ENCODE measurements at places on chromosomes 16 and 17. TPM values are rescaled to one million over a fixed set of nuclear protein-coding genes. Genes with fewer than 3 reads are reported as not detected.

GRCh38 chr17:65559804-65560627 is 1.4 kb downstream of the AXIN2 start:
- DNase-seq: no peak

SHBG gene
- 4.5 TPM for polyA plus RNA-seq

DNA sequence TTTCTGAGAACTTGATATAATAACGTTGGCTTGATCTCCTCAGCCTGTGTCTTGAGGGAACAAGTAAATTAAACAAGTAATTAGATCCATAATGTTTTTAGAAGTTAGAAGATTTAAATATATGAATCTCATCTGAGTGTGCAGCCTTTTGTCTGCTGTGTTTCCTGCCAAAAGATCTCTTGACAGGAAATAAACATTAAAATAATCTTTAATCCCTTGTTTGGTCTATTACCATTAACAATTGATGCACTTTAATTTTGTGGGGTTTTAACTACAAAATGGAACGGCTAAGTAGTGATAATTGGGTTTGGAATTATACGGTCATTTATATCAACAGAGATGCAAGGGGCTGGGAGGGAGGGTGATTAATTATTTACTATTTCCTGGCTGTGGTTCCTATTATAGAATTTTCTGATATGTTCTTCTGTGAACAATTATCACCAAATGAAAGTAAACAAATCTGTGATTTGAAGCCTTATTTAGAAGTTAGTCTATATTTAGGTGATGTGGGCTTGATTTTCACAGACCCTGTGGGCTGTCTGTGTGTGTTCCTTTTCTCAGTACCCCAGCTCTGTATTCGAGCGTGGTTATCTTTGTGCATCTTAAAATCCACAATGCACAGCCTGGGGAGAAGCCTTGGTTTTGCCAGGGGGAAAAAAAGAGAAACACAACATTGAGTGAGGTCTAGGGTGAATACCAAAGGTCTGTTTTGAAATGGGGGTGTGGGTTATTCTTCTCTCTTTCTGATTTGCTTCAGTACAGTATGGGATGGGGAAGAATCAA is 556.1 kb downstream of the WWOX start:
- no peak for DNase-seq

KRTAP9-2 gene
- polyA plus RNA-seq: not detected

DNA sequence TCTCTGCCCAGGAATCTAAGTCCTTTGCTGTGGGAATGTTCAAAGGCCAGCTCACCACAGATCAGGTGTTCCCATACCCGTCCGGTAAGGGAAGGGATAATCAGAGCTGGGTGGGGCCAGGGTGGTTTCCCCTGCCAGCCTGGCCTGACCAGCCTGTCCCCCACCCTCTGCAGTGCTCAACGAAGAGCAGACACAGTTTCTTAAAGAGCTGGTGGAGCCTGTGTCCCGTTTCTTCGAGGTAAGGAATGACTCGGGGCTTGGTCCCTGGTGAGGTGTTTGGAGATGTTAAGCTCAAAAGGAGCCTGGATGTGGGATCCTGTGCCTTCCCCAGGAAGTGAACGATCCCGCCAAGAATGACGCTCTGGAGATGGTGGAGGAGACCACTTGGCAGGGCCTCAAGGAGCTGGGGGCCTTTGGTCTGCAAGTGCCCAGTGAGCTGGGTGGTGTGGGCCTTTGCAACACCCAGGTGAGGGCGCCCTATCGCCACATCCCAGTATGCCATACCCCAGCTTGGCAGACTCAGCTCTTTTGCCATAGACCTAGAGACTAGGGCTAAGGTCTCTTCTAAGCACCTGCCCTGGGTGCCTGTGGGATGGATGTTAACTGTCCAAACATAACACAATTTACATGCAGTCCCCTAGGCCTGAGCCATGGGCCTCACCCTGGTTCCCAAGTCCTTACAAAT is 997 bp downstream of the ACADVL start:
- DNase-seq: no peak

DNA sequence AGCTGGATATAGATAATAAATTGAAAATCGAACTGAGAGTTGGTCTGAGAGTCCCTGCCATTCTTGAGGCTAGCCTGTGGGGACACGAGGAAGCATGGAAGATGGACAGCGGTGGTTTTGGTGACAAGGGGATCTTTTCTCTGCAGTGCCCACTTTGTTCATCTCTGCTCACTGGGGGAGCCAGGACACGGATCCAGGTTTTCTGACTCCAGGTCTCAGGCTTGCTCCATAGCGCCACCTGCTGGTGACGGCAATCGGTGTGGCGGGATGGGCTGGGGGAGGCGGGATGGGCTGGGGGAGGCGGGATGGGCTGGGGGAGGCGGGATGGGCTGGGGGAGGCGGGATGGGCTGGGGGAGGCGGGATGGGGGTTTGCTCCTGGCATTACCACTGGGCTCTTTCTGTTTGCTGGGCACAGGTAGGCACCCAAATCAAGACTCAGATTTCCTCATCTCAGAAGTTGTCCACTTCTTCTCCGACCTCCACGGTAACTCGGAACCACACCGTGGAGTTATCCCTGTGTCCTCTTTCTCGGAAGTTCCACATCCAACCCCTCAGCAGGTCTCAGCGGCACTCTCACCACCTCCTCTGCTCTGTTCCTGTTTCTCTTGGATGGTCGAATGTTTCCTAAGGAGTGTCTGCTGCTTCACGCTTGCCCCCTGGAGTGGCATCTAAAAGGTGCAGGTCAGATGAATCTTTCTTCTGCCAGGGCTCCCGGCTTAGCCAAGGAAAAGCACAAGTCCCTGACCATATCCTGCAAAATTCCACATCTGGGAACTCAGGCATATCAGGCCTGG is 142.4 kb downstream of the CYLD start:
- no peak for DNase-seq

GRCh38 chr16:86073103-86073625 is 174.2 kb downstream of the IRF8 start:
- no peak for DNase-seq

GRCh38 chr16:14296663-14297062 is 225.5 kb downstream of the MRTFB start:
- DNase-seq: no peak

DNA sequence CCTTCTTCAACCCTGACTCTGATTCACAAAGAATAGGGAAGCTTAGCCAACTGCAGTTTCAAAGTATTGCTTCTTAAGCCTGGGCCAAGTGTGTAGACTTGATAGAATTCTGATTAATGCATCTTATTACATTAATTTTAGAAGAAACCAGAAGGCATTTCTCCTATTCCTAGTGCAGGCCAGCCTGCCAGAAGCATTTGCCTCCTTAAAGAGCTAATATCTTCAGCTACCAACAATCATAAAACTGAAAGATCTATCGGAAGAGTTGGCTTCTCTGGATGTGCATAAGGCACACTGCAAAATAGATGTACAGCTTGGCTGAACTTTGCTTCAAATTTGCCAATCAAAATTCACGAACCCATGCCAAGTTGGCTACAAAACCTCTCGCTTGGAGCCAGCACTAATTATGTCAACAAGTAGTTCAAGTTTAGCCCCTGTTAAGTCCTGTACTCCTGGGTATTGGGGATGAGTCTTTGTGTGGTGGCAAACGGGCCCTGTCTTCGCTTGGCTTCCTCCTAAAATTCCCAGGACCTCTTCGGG is 717.8 kb downstream of the WWOX start:
- no peak for DNase-seq

GNPTG gene
- polyA plus RNA-seq: 76.1 TPM

Data from left renal pelvis (tissue), 4 donors.